ENCODE measurements at places on chromosomes 2 and 18.

- no peak for DNase-seq
Measured at GRCh38 chr18:76668119-76668518, 154.2 kb upstream of the ZNF236 start.

- peak; percentile 48 for DNase-seq
Measured at GRCh38 chr2:84832772-84833461, 48.0 kb downstream of the TRABD2A start.

DNA sequence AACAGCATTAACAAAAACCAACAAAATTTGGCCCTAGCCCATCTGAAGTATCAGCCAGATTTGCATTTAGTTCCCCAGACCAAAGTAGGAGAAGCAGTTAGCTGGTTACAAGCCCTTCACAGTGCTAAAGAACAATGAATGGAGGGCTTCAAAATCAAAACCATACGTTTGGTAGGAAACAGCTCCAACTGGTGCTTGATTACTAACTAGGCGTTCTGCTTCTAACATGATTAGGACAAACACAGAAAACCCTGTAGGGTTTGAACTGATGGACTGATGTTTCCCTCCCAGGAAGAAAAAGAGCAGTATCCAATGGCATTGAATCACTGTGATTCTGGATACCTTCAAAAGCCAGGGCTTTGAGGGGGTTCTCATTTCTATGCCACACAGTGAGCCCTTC lies 20.5 kb upstream of the STAT4 start:
- DNase-seq = no peak

- no peak for DNase-seq
Measured at GRCh38 chr2:164655336-164655735, 34.1 kb upstream of the GRB14 start.

GRCh38 chr2:215238485-215239098 lies 73.3 kb upstream of the ATIC start:
- DNase-seq = no peak

- DNase-seq = no peak
Measured at GRCh38 chr2:3701071-3701470, 2.3 kb upstream of the DCDC2C start.

- DNase-seq = no peak
Measured at GRCh38 chr18:3649633-3650426, 199.9 kb downstream of the TGIF1 start.

DNA sequence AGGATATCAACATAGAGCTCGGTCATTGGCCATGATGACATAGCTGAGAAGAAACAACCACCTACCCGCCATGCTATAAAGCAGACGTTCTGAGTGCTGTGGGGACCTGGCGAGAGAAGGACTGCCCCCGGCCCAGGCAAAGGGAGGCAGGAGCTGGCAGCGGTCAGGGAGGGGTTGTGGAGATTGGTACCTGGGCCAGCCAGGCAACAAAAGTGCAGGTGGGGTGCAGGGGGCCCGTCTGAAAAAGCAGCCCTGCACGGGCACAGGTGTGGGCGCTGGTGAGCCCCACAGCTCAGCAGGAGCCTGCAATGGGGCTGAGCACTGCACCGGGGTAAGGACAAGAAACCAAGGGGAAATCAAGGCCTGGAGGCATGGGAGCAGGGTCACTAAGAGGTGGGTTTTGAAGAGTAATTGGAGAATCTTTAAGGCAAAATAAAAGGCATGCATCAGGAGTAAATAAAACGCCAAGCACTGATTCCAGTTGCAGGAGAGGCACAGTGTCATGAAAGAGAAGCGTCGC lies 464.0 kb downstream of the EIPR1 start:
- DNase-seq = no peak

- no peak for DNase-seq
Measured at GRCh38 chr18:64518191-64518590, 369.3 kb upstream of the LINC00305 start.

GRCh38 chr2:219298759-219299371 lies 10.3 kb downstream of the PTPRN start:
- peak; percentile 93 for DNase-seq

Data from activated CD4-positive, alpha-beta memory T cell treated with anti-CD3 and anti-CD28 coated beads for 36 hours (primary cell).